ENCODE measurements at places on chromosomes 11 and 22. TPM values are rescaled to one million over a fixed set of nuclear protein-coding genes. Genes with fewer than 3 reads are reported as not detected.

GRCh38 chr11:15101072-15101709, 13.5 kb upstream of the INSC start:
- DNase-seq: peak; percentile 71

DNA sequence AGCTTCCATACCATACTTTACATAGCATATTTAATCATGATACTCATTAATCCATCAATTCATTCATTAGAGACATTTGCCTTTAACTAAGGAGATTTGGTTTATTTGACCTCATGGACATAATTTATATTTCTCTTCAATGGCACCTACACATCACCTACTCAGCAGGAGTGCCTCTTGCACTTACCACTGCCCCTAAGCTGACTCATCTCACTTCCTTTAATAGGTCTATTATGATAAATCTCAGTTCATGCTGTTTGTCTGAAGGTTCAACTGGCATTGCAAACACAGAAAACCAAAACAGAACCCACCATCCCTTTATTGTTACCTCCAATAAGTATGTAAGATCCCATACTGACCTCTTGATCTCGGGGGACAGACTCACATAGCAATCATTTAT, 186.7 kb downstream of the LUZP2 start:
- no peak for DNase-seq

GRCh38 chr11:64996710-64997380, at the start of gene BATF2:
Gene BATF2 (minus strand): TSS chr11:64996971. CDS start chr11:64996914, 57 bp downstream.
- DNase-seq: no peak

DNA sequence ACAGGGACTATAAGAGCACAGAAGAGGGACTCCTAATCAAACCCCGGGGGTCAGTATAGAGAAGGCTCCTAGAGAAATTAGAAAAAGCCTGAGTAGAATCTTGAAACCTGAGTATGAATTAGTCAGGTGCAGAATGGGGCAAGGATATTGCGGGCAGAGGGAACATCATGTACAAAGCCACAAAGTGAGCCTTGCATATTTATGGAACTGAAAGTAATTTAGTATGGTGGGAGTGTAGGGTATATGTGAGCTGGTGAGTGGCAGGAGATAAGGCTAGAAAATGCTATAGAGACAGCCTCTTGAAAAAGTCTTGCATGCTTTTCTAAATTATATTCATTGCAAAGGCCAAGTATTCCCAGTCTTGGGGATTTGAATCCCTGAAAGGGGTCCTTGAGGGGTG, 93.7 kb downstream of the STIM1 start:
- DNase-seq: peak; percentile 48

DNA sequence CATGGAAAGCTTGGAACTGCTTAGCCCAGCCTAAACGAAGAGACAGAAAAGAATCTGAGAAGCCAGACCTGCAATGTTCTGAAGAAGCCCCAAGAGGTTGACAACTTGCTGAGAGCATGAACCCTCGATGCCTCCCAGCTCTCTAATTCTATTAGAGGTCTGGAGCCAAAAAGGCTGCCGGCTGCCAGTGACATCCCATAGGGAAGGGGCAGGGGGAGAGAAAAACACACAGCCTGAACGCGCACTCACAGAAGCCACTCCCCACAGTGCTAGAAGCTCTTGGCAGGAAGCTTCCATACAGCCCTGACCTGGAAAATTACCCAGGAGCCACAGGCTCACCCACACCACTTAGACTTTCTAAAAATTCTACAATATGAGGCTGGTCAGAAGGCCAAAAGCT, 18.3 kb downstream of the POLDIP3 start:
- no peak for DNase-seq

DNA sequence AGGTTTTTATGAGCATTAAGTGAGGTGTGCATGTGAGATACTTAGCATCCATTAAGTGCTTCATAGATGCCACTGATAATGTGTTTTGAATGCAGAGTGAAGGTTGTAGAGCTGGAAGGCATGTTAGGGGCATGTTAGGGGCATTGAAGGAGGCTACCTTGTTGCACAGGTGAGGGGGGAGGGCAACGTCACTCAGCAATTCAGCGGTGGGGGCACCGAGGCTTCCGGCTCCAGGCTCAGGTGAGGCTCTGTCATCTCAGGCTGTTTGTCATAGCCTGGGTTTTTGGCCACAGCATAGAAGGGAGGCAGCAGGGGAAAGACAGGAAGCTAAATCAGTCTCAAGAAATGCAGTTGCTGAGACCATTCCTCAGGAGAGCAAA, 299.0 kb downstream of the NTM start:
- no peak for DNase-seq

GRCh38 chr22:26812731-26813130, 155.3 kb downstream of the MIAT start:
- DNase-seq: no peak

The PPP1R14B gene
- total RNA-seq: 227 TPM

The MMP12 gene
- not detected for total RNA-seq

The GLYATL1 gene
- total RNA-seq: not detected
